Cerebellum (tissue), 4 donors: ENCODE measurements at places on chromosomes 5 and 9. TPM values are rescaled to one million over a fixed set of nuclear protein-coding genes. Genes with fewer than 3 reads are reported as not detected.

- DNase-seq, result no peak
These were observed 13.6 kb upstream of the GABRP start for GRCh38 chr5:170769898-170770416.

- DNase-seq, result no peak
These were observed 46.1 kb downstream of the NR6A1 start for GRCh38 chr9:124725068-124725452.

GRCh38 chr5:23419115-23419514, 88.3 kb upstream of the PRDM9 start:
- no peak for DNase-seq

GRCh38 chr5:79898611-79899010, 92.5 kb downstream of the MTX3 start:
- DNase-seq, result no peak

DNA sequence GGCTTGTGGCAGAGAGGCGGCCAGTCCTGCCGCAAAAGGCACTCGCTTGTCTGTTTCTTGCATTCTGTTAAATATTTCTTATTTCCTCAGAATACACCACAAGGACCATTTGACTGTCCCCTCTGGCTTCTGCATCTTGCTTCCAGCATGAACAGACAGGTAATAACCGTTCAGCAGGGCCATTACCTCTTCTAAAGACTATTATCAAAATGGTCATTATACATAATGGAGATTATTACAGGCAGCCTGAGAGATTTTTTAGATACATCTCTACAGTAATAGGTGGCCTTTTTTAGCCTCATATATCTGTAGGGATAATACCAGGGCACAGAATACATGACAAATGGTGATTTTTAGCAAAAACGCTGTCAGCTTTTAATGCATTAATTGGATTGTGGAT, 382.0 kb downstream of the PSAT1 start:
- no peak for DNase-seq

DNA sequence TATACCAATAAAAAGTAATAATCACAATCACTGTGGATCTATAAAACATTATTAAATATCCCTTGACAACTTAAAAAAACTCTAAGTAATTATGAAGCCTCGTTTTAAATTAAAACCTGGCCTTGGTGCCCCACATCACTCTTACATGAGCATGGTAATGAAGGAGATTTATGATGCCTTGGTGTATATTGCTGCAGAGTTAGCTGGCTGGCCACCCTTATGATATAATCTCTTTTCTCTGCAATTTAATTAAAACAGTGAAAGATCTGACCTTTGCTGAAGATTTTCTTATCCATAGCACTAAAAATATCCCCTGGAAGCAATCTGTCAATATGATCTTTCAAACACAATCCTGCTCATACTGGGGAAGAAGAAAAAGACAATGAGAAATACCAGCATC, 48.8 kb upstream of the PCSK1 start:
- DNase-seq, result no peak

DNA sequence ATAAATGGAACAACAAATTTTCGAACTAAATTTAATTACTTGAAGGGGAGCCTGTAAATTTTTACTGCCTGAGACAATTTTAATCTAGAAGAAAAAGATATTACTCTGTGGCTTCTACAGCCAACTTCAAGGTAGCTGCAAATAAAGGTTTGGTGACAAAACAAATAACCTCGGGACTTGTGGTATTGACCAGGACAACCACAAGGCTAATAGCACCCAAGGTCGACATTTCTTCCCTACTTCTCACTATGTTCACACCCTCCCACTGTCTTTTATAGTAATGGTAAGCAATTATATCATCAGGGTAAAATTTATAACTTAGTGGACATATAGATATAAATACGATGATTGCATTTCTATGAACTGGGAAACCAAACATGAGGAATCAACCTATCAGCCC, 67.9 kb upstream of the SPINK5 start:
- no peak for DNase-seq

- no peak for DNase-seq
These were observed 276.6 kb downstream of the ICE1 start for GRCh38 chr5:5699062-5699461.

DNA sequence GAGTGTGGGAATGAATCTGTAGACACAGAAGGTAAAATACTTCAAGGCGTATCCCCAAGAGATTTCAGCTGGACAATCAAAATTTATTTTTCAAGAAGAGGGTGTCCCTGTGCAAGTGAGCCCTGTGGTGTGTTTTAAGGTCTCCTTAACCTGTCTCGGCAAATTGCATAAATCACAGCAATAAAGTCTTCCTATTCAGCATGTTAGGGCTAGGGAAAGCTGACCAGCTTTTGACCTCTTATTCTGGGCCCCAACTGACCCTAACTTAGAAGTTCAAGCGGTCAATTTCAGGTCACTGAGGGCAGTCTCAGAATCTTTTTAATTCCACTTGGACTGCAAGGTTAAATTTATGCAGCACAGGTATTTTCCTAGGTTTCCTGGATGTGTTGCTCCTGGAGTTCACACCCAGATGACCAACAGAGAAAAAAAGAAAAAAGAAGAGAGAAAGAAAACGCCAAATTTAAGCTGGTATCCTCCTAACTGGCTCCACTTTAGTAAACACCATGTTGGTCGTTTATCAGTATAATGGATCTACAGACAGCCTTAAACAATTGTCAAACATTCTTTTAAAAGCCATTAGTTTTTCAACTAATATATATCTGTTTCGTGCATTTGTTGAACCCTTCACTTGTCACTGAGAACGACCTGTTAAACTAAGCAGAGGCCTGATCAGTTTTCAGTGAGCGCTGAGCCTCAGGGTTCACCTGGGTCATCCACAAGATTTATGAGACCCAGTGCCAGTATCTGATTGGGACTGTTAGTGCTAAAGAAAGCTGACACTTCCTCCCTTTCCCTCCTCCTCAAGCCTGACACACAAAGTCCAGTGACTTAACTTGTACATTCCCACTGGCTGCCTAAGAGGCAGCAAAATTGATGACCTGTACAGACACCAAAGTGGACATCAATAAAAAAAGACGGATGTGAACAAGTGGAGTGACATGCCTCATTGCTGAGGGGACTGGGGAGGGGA, 546.1 kb downstream of the NR2F1-AS1 start:
- no peak for DNase-seq

- no peak for DNase-seq
These were observed 14.7 kb downstream of the UBAC1 start for GRCh38 chr9:135946392-135946994.

DIRAS2 gene
- total RNA-seq, result 55.5 TPM

BARHL1 gene
- 19.3 TPM for total RNA-seq

SLC38A9 gene
- total RNA-seq, result 64.1 TPM

TMC1 gene
- total RNA-seq, result 0.45 TPM
